Activated CD4-positive, CD25-positive, alpha-beta regulatory T cell treated with anti-CD3 and anti-CD28 coated beads, Interleukin-2, amount 50 U/mL, for 24 hours (primary cell): ENCODE measurements at places on chromosomes 12 and 14.
A peak's percentile ranks its signal among the peaks of the same experiment; 100 is the strongest.

GRCh38 chr12:59185295-59185694 is 265.0 kb upstream of the LRIG3 start:
- ATAC-seq, result no peak

DNA sequence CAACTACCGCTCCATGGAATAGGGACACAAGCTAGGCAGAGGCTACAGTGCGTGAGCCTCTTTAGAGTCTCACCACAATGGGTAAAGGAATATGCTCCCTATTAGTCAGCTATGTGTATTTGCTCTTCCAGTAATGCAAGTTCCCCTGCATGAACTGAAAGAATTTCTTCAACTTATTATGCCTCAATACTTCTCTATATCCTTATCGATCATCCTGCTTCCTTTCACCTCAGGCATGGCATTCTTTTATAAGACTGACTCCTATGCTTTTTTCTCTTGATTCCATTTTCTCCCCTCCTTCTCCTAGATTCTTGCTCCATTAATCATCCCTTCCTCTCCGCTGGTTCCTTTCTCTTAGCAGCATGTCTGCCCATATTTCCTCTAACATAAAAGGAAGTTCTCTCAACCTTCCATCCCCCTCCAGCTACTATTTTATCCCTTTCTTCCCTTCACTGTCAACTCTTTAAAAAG is 94.5 kb upstream of the CPM start:
- ATAC-seq, result no peak

DNA sequence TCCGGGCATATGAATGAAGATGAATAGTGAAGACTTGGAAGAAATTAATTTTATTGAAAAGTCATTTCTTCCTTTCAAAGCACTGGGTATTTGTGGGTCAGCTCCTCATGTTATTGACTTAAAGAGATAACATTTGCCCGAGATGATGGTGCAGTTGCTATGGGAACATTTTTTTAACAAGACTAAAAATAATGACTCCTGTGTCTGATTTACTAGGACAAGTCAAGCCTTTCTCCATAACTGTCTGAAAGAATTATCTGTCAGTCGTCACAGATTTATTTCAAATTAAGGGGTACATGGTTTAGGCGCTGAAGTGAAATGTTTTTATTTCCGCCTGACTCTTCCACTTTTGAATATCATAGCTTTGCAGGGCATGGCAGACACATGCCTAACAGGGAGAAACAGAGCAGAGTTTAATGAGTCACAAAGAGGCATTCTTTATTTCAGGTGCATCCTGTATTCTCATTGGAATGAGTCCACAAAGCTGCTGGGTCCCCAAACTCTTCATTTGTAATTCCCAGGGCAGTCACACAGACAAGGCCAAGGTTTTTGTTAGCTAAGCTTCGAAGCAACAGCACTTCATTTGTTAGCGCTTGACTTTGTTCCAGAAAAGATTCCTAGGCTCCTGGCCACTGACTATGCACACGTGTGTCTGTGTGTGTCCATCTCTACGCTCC is 4.3 kb upstream of the GPHB5 start:
- no peak for ATAC-seq

GRCh38 chr14:68651652-68652432 is 141.0 kb downstream of the ZFP36L1 start:
- ATAC-seq, result no peak

GRCh38 chr12:97659117-97659880 is 196.7 kb downstream of the RMST start:
- no peak for ATAC-seq

DNA sequence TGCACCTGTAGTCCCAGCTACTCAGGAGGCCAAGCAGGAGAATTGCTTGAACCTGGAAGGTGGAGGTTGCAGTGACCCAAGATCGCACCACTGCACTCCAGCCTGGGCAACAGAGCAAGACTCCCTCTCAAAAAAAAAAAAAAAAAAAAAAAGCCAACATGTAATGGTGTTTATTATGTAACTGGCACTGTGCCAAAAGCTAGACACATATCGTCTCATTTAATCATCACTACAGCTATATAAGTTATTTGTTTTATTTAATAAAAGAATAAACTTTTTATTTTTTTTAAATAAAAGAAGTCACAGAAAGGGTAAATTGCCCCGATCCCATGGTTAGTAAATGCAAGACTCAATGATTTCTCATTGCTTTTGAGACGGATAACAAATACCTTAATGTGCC is 76.9 kb downstream of the PTCSC3 start:
- ATAC-seq, result no peak

DNA sequence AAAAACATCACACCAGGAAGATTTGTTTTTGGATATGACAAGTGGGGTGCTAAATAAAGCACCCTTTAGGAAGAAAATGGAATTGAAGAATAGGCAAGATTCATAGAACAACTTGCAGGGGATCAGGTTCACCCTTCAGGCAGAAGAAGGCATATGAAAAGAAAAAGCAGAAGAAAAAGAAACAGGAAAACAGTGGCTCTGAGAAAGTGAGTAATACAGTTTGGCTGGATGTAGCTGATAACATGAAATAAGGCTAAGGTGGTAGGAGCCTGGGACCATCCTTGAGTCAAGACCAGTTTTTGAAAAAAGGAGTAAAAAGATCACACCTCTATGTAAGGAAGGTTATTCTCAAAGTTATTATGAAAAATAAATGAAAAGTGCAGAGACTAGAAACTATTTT is 42.4 kb downstream of the TRIP11 start:
- no peak for ATAC-seq

GRCh38 chr14:56159066-56159465 is 40.9 kb downstream of the PELI2 start:
- no peak for ATAC-seq

- no peak for ATAC-seq
These were observed 119.5 kb upstream of the WSCD2 start for GRCh38 chr12:108009442-108010070.

DNA sequence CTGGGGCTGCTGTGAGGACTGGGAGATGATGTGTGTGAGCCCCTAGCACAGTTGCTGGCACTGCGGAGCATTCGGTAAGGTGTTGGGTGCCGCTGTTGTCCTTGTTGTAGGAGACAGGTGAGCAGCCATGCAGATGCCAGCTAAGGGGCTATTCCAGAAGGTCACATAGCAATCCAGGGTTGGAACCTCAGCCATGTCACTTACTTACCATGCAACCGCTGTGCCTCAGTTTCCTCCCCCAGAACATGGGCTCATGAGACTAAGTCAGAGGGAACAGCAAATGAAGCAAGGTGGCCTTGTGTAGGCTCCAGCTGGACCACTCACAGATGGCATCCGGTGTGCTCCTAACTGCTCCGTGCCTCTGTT is 13.2 kb downstream of the DTX1 start:
- no peak for ATAC-seq

GRCh38 chr14:74350211-74350927 is 2.1 kb downstream of the VRTN start:
- ATAC-seq, result no peak

GRCh38 chr14:59465316-59466135 is at the start of gene GPR135:
TSS of gene GPR135 (minus strand) at chr14:59465380. CDS start at chr14:59465226, 154 bp downstream.
- peak; percentile 30 for ATAC-seq

DNA sequence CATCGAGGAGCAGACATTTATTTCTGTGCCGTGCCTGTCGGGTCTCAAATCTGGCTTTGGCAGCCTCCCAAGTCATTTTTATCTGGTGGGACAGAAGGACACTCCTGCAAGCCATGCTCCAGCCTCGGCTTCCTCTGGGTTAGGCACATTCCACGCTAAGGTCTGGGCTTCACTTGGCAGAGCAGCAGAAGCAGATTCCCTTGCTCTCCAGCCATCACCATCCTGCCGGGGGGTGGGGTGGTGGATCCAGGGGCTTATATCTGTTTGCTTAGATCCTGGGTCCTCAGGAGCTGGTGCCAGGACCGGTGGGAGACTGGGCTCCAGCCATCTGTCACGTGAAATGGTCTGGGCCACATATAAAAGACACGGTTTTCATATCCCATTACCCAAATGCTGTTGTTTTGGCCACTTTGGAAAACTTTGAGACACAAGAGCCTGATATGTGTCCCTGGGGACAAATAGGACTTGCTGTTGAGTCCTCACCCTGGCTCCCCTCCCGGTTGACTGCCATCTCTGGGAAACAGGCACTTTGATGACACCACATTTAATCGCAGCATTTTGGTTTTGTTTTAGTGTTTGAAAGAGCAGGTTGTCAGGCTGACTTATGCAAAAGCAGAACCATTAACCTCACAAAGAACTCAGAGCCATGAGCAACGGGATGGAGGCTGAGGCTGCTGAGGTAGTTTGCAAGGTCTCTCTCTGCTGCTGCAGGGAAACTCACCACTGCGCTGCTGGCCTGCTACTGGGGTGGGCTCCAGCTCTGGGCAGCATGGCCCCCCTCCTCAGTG is 69.6 kb upstream of the PRMT8 start:
- no peak for ATAC-seq

- ATAC-seq, result no peak
These were observed 31.7 kb upstream of the KCNH3 start for GRCh38 chr12:49507139-49507538.

GRCh38 chr14:25322784-25323183 is 272.8 kb upstream of the STXBP6 start:
- ATAC-seq, result no peak

GRCh38 chr14:96564389-96564788 is 62.2 kb downstream of the PAPOLA start:
- ATAC-seq, result no peak
